ENCODE measurements at places on chromosomes 6 and 20.

GRCh38 chr6:15578716-15579391 lies 84.0 kb downstream of the DTNBP1 start:
- DNase-seq: no peak

DNA sequence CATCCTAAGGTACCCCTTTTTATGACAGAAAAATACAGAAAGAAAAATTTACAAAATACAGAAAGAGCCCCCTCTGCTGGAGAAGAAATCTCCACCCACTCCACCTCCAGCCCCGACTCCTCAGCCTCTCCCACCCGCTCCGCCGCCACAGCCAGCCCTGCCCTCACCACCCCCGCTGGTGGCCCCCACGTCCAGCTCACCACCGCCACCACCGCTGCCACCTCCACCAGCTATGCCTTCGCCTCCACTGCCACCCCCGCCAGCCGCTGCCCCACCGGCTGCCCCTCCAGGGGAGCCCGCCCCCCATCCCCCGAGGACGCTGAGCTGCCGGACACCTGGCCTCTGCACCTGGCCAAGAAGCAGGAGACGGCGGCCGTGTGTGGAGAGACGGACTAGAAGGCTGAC lies 17.7 kb downstream of the WFDC2 start:
- no peak for DNase-seq

DNA sequence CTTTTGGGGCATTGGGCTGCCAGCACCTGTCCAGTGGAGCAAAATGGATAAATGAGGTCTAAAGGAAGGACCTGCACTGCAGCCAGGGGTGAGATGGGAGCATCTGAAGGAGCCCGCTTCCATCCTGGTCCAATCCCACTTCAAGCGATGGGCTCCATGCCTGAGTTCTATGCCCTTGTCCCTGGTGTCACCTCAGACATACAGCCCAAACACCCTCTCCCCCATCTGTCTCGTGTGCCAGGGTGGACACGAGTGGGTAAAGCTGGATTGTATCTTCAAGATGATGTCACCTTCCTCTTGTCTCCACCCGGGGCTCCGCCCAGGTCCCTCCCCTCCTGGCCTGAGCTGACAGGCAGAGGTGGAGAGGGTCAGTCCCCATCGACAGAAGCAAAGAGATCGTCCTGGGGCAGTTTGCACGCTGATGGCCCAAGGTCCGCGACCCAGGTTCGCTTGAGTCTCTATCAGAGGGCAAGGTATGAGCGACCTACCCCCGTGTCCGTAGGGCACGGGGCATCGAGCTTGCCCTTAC lies 544 bp downstream of the SMIM29 start:
- no peak for DNase-seq

DNA sequence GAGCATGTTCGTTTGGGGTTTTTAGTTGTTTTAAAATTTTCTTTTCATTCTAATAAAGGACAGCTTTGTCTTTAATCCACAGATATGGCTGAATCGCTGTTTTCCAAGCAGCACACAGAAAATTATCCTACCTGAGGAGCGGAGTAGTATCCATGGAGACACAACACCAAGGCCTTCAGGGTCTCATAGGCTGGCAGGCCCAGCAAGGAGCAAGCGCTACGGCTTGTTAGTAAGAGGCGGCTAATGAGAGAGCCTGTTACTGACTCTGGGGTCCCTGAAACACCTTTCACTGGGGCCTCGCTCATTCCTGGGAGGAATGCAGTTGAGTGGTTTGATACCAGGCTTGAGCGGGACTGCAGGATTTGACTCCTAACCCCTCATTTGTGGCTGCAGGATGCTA lies 303.8 kb upstream of the CDH4 start:
- no peak for DNase-seq

- DNase-seq: no peak
Observed at GRCh38 chr20:1041845-1042390, 39.8 kb upstream of the RSPO4 start.

- DNase-seq: no peak
Observed at GRCh38 chr6:29762051-29762450, 38.8 kb downstream of the HLA-F start.

DNA sequence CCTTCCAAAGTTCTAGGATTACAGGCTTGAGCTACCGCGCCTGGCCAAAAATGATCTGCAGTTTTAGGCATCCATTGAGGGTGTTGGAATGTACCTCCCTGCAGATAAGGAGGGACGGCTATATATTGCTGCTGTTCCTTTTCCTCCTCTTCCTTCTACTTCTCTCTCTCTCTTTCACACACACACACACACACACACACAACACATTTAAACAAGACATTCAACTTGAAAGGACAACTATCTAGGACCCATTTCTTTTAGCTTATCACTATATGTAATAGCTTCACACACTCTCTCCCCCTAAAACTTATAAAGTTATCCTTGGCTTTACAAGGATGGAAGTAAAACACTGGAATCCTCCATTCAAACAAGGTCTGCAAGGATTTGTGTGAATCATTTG lies 260.6 kb downstream of the PHACTR1 start:
- DNase-seq: no peak

DNA sequence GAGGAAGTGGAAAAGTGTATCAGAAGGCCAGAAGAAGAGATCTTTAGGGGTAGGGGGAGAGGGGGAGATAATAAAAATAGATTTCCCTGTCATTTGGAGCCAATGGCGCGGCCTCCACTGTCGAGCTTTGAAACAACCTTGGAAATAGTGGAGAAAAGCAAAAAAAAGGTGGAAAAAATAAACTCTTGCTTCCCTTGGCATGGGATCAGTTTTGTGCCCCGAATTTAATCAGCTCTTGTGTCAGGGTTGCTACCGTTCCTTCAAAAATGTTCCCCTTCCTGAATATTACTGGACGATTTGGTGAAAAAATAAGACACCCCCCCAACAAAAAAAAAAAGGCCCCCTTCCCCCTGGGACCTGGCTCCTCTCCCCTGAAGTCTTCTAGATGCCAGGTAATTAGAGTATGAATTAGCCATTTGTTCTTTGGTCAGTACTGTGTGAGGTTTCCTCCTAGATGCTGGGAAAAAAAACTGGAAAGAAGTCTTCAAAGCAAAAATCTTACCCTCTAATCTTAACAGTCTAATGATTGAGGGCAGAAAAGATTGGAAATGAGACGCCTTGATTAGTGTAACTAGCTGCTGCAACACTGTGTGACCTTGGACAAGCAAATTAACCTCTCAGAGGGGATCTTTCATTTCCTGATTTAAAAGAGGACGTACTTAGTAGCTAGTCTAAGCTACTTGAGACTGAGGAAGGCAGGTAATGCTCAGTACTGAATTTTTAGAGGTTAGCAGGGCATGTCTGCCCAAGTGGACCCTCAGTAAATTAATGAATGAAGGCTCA lies 872 bp upstream of the RBM39 start:
- DNase-seq: no peak

DNA sequence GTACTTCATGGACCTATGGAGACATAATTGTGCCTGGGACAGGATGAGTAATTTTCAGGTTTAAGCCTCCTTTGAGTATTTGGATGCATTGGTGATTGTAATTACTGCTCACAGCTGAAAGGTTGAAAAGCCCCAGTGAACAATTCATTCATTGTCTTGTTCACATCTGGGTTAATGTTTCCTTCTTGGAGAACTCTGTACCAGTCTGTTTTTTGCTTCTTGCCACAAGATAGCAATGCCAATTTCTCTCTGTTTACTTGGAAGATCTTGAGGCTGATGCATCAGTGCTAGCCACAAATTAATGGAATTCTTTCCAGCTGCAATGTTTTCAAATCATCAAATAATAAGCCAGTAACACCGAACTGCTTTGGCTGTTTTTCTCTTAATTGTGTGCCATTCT lies 207.8 kb downstream of the BMP2 start:
- DNase-seq: no peak

Data from stimulated activated CD8-positive, alpha-beta memory T cell treated with anti-CD3 and anti-CD28 coated beads, Interleukin-7, amount 100 ng/mL, for 4 hours (primary cell).